Osteoblast (primary cell): ENCODE measurements at places on chromosomes 13 and 19. TPM values are rescaled to one million over a fixed set of nuclear protein-coding genes. Genes with fewer than 3 reads are reported as not detected.

- DNase-seq = peak; percentile 88
Measured at GRCh38 chr13:30111810-30112209, 195.5 kb downstream of the KATNAL1 start.

The ZNF837 gene
- 4.4 and 4.7 TPM in 2 replicates for total RNA-seq

DNA sequence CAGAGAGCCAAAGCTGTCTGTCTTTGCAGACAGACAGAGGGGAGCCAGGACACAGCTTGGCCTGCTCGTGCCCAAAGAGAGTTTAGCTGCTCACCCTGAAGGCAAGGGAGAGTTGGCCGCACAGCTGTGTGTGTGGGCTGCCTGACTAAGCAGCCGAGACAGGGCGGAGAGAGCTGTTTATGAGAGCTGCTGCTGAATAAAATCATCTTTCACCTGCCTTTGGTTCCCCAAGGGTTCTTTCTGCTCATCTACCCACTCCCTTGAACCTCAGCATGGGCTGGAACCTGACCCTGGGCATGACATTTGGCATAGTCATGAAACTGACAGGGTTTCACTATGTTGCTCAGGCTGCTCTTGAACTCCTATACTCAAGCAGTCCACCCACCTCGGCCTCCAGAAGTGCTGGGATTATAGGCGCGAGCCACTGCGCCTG is 98.2 kb downstream of the RBM26 start:
- DNase-seq = no peak

The PTPRS gene
- total RNA-seq = 218 and 227 TPM in 2 replicates

The TJP3 gene
- not detected in 2 replicates for total RNA-seq

- DNase-seq = peak; percentile 77
Measured at GRCh38 chr19:5586300-5587070, 18.7 kb upstream of the TINCR start.

The CD33 gene
- total RNA-seq = not detected in 2 replicates

DNA sequence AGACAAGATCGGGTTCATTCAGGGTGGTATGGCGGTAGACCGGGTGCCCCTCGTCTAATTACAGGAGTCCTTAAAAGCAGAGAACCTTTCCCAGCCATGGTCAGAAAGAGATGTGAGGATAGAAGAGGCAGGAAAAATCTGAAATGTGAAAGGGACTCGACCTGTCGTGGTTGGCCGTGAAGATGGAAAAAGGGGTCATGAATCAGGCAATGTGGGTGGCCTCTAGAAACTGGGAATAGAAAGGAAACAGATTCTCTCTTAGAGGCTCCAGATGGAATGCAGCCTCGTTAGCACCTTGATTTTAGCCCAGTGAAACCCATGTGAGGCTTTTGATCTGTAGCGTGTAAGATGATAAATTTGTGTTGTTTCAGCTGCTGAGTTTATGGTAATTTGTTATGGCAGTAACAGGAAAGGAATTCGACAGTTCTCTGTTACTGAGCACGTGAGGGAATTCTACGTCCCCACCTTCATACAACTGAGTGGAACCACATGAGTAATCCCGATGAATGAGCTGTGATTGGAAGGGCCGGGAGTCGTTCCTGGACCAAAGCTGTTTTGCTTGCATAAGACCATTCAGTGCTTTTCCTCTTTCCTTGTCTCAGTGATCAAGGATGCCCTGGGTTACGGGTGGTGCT is 11.0 kb upstream of the CA11 start:
- peak; percentile 95 for DNase-seq

DNA sequence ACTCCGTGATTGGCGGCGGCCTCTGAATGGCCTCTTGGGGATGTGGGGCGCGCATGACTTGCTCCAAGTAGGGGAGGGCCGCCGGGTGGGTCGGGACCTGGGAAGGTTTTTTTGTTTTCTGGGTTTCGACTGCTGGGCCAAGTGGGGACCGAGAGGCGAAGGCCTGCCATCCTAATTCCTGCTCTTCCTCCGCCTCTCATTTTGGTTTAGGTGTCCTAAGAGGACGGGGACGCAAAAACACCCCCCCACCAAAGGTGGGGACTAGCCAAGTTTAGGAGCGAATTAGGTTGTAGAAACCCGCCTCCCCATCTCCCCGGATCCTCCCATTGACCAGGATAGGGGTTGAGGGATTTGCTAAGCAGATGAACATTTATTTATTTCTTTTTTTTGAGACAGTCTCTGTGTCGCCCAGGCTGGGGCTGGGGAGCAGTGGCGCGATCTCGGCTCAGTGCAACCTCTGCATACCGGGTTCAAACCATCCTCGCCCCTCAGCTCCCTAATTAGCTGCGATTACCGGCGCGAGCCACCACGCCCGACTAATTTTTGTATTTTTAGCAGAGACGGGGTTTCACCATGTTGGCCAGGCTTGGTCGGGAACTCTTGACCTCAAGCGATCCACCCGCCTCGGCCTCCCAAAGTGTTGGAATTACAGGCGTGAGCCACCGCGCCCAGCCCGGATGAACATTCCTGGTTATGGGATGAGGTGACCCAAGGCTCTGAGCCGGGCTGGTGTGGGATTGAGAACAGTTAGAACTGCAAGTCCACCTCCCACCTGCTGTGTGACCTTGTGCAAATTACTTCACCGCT is 838 bp downstream of the PPP2R1A start:
- peak; percentile 86 for DNase-seq

DNA sequence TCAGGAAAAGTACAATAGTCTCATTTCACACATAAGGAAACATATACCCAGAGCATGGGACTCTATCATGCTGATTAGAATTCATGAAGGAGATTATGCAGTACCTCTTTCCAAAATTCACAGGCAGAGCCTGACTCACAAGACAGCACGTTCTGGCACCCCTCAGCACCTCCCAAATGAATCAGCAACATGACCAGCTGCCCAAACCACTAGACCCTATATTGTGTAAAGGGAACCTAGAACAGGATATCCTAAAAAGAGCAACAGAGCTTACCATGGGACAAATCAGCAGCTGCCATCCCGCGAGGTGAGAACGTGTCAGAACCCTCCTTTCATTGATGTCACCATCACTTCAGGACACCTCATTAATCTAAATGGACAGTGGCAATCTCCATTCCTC is 2.5 kb downstream of the ZNF426 start:
- DNase-seq = no peak

- no peak for DNase-seq
Measured at GRCh38 chr19:52646571-52647217, 8.5 kb upstream of the ZNF83 start.

The PSG4 gene
- total RNA-seq = under 0.01 and 1.1 TPM in 2 replicates

DNA sequence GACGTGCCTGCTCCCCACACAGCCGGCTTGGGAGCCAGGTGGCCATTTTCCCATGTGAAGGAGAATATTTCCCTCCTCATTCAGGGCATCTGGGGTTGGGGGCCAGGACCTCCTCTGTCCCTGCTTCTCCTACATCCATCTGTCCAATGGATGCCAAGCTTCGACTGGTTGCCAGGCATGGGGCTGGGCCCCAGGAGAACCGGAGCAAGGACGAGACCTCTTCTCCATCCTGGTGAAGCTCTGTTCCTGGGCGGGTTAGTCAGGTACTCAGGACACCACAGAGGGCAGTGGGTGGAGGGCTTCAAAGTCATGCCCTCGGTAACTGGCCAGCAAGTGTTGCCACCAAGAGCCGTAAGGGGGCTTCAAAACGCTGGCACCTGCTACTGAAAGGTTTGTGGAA is 22.3 kb upstream of the SLC15A1 start:
- DNase-seq = no peak

DNA sequence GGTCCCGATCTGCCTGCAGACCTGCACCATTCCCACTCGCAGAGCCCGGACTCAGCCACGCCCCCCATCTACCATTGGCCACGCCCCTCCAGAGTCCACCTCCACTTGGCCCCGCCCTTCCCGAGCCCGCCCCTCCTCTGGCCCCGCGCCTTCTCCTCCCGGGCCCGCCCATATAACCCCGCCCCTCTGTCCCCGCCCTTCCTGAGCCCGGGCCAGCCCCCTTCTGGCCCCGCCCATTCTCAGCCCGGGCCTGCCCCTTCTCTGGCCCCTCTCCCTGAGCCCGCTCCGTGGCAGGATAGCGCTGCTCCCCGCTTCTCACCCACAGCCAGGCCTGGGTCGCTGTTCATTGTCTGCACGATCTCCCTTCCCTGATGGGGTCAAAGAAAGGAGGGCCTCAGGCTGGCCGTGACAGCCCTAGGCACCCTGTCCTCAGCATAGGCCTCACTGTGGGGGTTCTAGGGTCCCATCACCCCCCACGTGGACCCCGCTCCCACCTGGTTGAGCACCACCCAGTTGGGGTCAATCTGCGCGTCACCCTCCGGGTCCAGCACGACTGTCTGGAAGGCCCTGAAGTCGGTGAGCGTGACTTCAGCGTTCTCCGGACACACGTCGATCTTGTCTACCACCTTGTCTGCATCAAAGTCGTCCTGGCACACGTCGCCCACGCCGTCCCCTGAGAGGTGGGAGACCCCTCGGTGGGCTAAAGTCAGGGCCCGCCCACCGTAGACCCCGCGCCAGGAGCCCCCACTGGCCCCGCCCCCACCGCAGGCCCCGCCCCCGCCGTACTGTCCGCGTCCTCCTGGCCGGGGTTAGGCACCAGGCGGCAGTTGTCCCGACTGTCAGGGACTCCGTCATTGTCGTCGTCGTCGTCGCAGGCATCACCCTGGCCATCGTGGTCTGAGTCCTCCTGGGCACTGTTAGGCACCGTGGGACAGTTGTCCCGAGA is 5.7 kb downstream of the COMP start:
- peak; percentile 99 for DNase-seq

The LGALS7 gene
- total RNA-seq = not detected in 2 replicates

GRCh38 chr19:46601318-46602224 is at the start of gene CALM3:
TSS of gene CALM3 (plus strand) at chr19:46601330. CDS start at chr19:46601435, 105 bp downstream.
- DNase-seq = peak; percentile 90

DNA sequence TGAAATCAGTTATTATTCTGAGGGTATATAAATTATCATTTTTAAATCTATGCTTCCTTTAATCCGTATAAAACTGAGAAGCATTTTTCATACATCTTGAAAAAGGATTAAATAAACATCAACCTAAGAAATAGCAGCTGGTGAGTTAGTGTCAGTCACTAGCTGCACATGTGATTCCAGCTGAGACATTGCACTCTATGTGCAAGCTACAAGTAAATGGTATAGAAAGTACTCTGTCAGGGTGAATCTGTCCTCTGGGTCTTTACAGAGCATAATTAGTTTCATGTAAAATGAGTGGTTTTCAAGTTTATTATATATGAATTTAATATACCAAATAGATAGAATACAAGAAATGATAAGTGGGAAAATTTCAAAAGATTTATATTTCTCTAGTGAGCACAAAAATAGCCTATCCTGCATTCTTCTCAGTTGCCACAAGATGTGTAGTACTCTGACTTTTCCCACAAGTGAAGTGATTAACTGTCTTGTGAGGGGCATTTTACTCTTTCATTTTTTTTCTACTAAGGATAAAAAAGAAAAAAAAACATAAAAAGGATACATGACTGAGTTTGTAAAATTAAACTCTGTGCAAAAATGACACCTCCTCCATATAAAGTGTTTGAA is 1372.1 kb downstream of the PCDH9 start:
- no peak for DNase-seq

The OR10H1 gene
- not detected in 2 replicates for total RNA-seq

DNA sequence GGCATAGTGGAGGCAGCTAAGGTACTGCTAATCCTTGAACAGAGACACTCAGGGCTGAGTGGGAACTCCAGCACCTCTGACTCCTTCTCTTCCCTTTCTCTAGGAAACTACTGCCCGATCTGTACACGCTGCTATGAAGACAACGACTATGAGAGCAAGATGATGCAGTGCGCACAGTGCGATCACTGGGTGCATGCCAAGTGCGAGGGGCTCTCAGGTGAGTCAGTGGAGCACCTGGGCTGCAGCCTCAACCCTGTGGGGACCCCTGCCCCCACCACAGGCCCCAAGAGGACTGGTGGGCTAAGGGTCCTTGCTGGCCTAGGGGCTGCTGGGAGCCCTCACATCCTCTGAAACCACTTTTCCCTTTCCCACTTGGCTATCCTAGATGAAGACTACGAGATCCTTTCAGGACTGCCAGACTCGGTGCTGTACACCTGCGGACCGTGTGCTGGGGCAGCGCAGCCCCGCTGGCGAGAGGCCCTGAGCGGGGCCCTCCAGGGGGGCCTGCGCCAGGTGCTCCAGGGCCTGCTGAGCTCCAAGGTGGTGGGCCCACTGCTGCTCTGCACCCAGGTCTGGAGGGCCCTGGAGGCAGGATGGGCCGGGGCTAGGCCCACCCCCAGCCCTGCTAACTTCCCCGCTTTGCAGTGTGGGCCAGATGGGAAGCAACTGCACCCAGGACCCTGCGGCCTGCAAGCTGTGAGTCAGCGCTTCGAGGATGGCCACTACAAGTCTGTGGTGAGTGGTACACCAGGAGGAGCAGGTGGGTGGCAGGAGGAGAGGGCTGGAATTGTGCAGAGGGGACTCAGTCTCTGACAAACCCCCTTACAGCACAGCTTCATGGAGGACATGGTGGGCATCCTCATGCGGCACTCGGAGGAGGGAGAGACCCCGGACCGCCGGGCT is 9.5 kb downstream of the KMT2B start:
- DNase-seq = peak; percentile 75

GRCh38 chr19:44635581-44636438 is 7.9 kb upstream of the PVR start:
- peak; percentile 81 for DNase-seq

- DNase-seq = peak; percentile 58
Measured at GRCh38 chr19:2139385-2140137, 11.8 kb downstream of the AP3D1 start.

- no peak for DNase-seq
Measured at GRCh38 chr13:63041640-63042414, 1626.2 kb upstream of the PCDH20 start.

DNA sequence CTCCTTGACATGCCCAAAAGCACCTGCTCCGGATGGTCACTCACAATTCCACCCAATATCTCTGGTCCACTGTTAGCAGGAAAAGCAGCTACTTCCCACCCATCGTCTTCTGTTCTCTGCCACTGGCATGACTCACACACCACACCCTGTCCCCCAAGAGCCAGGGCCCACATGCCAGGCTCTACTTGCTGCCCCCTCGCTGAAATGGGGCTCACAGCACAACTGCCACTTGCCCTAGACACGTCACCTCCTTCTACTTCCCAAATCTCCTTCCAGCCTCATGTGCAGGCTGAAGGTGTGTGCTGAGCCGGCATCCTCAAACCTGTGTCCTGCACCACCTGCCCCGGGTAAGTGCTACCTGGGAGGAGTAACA is 65.0 kb downstream of the TBC1D4 start:
- DNase-seq = no peak

DNA sequence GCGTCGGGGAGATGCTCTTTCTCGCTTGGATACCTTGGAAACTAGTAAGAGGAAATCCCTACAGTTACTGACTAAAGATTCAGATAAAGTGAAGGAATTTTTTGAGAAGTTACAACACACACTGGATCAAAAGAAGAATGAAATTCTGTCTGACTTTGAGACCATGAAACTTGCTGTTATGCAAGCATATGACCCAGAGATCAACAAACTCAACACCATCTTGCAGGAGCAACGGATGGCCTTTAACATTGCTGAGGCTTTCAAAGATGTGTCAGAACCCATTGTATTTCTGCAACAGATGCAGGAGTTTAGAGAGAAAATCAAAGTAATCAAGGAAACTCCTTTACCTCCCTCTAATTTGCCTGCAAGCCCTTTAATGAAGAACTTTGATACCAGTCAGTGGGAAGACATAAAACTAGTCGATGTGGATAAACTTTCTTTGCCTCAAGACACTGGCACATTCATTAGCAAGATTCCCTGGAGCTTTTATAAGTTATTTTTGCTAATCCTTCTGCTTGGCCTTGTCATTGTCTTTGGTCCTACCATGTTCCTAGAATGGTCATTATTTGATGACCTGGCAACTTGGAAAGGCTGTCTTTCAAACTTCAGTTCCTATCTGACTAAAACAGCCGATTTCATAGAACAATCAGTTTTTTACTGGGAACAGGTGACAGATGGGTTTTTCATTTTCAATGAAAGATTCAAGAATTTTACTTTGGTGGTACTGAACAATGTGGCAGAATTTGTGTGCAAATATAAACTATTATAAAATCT is 2.7 kb upstream of the KCNRG start:
- no peak for DNase-seq
